KG1 (cell line): ENCODE measurements at places on chromosomes 5 and 9.

GRCh38 chr9:134342746-134343115 is 16.5 kb downstream of the RXRA start:
- DNase-seq = no peak

DNA sequence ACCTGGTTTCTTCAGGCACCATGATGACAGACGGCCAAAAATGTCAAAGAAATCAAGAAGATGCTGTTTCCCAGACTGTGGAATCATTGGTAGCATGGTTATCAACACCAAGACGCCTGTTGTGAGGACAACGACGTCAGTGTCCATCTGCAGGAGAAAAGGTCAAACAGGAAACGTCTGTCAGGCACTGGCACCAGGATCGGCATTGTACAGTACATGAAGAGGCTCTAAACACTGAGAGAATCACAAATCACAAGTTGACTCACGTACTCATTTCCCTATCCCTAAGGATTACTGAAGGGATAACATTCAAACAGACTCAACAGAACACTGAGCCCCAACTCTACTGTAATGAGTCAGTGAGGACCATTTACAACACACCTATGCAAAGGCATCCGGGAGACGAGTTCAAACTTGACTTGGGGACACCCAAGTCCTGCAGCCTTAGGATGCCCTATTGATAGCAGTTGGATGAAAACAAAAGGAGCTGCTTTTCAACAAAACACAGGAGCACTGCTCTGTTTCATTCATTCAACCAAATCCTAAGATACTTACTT is 21.0 kb downstream of the TSC1 start:
- no peak for DNase-seq

GRCh38 chr5:173615884-173616576 is 420 bp downstream of the BOD1 start:
- peak; percentile 68 for DNase-seq

- DNase-seq = no peak
Measured at GRCh38 chr5:119280380-119280779, 75.4 kb upstream of the TNFAIP8 start.

GRCh38 chr5:179795049-179795862 is 1.5 kb downstream of the LTC4S start:
- DNase-seq = no peak

DNA sequence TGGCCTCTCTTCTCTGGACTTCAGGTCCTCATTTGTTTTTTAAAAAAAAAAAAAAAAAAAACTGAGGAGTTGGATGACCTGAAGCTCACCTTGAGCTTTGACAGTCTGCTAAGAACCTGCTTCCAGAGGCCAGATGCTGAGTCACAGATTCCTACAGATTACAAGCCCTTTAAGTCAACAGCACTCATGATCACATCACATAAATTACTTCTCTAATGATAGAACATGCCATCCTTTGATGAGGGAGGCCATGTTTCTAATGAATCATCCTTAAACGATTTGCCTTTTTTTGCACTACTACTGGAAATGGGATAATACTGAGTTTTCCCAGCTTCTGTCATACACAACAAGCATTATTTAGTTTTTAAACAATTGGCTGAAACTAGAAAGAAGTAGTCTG is 34.2 kb upstream of the MYOT start:
- DNase-seq = no peak

- no peak for DNase-seq
Measured at GRCh38 chr5:177097016-177097985, 10.6 kb downstream of the FGFR4 start.

- no peak for DNase-seq
Measured at GRCh38 chr9:31142456-31142855, 1242.0 kb upstream of the ACO1 start.

DNA sequence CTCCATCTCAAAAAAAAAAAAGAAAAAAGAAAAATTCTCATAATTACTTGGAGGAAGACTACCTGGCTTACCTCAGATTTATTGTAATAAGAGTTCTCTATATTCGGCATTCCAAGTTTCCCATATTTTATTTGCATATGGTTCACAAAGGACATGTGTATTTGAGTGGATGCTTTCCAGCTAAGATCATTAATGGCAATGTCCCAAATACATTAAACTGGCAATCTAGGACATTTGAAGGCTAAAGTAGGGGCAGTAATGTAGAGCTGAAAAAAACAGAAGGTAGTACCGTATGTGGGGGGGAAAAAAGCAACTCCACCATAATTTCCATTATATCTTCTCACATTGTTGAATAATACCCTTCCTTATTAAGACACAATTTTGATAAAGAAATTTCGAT is 4.9 kb downstream of the TUT7 start:
- no peak for DNase-seq

DNA sequence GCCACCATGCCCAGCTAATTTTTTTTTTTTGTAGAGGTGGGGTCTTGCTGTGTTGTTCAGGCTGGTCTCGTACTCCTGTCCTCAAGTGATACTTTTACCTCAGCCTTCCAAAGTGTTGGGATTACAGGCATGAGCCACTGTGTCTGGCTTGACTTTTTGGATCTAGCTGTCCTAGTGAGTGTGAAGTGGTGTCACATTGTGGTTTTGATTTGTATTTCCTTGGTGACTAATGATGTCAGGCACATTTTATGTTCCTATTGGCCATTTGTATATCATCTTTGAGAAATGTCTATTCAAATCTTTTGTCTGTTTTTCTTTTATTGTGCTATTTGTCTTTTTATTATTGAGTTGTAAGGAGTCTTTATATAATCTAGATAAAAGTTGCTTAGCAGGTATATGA is 53.5 kb upstream of the MCCC2 start:
- DNase-seq = no peak

GRCh38 chr9:123864251-123864650 is 65.7 kb downstream of the DENND1A start:
- no peak for DNase-seq

DNA sequence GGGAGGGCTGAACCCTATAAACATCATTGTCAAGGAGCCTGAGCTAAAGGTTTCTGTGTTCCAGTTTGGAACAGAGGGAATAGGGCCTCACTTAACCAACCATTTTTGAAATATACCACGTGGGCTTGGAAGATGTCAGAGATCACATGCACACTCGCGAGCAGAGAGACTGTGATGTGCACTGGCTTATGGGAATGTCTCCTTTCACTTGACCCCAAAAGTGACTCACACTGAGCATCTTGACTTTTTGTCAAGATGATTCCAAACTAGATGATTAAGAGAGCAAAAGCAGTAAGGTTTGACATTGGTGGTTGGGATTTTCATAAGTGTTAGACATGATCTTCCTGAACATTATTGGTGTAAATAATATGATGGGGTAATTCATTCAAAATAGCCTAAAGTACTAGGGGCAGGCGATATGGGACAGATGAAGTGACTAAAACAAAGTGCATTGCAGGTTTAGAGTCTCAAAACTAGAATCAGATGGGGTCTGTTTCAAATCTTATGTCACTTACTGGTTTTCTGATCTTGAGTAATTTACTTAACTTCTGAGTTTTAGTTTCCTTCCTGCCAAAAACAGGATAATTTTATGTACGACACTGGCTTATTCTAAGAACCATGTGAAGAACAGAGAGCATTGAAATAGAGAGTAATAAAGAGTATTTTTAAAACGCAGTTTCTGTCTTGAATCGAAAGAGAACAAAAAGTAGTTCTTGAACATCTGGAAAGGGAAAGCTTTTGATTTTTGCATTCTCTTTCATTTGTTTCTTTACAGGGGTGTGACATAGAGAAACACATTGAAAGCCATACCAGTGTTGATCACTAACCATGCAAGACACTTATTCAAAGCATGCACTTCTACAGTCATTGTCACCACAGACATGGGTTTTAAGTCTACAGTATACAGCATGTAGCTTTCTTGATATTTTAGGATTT is 383.0 kb downstream of the DIRAS2 start:
- no peak for DNase-seq
